ENCODE measurements at places on chromosomes 7 and 10.

GRCh38 chr10:60521974-60522405, 132.3 kb upstream of the ANK3 start:
- DNase-seq = peak; percentile 81

DNA sequence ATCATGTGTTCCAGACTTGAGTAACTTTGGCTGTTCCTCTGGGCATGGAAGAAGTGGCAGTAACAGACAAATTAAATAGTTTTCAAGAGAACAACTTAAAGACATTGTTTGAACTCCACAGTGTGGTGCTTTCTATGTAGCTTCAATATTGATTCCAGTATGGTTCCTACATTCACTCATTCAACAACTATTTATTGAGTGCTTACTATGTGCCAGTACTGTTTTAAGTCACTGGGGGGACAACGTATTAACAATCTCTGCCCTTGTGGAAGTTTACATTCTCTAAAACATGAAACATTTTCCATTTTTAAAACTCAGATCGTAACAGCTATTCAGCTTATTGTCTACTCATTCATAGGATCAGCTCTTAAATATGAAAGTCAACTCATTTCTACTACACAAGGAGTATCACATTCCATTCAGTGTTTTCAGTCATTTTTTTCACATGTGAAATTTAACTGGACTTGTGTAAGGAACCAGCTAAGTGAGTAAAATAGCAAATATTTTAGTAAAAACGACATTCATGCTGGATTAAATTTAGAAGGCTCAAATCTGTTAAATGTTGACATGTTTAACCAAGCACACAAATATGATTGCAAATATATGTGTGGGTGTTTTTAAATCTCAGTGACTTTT, 13.6 kb upstream of the CUBN start:
- DNase-seq = no peak

DNA sequence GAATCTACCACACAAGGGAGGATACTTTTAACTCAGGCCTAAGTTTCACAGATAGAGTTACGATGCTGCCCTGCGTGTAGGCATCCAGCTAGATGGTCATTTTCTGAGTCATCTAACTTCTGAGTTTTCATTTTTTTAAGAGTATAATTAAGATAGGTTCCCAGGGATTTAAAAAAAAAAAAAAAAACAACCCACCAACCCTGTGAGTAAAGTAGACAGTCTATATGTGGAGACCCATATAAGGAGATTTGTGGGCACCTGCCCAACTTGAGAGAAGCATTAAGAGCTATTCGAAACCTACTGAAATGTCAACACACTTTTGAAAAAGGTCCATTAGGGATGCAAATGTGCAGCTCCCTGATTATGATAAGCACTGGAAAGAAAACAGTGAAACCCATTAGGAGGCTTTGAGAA, 257.3 kb downstream of the TRIL start:
- peak; percentile 51 for DNase-seq

DNA sequence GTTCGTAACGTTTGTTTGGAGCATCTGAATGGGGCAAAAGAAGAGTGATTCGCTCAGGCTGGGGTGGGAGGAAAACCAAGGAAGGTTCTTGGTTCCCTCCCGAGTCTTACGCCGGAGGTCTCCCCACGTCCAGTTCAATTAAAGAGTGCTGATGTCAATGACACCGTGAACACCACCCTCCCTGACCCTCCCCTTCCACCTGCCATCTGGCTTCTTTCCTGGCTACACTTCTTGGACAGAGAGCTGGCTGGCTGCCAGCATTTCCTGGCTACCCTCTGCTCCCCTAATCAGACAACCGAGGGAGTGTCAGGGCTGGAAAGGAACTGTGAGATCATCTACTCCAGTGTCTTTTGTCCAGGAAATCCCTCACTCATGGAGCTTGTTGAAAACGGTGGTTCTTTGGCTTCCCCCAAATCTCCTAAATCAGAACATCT, 24.1 kb upstream of the FFAR4 start:
- no peak for DNase-seq

- no peak for DNase-seq
These were observed 52.5 kb downstream of the AKR1B1 start for GRCh38 chr7:134406431-134406830.

- no peak for DNase-seq
These were observed 135.4 kb upstream of the RSU1 start for GRCh38 chr10:16952610-16953009.

- DNase-seq = no peak
These were observed 68.8 kb downstream of the KIAA1217 start for GRCh38 chr10:24277771-24278170.

DNA sequence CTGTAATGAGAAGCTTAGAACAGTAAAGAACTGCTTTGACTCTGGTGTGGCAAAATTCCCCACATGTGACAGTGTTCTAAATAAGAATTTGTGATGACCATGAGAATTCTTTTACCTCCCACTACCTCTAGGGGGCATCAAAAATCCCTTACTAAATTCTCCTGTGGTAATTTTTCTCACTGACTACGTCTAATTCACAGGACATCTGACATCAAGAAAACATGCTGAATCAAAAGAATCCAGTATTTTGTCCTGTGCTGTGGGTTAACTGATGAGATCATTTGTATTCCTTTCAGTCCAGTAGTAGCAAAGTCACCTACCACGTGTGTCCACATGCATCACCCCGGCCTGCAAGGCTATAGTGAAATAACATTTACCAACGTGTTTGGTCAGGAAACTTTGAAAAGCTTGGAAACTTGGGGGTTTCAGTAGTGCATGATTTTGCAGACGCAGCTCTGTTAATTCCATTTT, 103.8 kb downstream of the ATE1 start:
- no peak for DNase-seq

GRCh38 chr7:91694351-91694841, 186.1 kb downstream of the MTERF1 start:
- DNase-seq = no peak

- no peak for DNase-seq
These were observed 592.9 kb upstream of the C7orf33 start for GRCh38 chr7:147997636-147998035.

- DNase-seq = no peak
These were observed 220.8 kb downstream of the FANK1 start for GRCh38 chr10:126117196-126117595.

GRCh38 chr7:132029369-132030085, 473.1 kb upstream of the PODXL start:
- no peak for DNase-seq

DNA sequence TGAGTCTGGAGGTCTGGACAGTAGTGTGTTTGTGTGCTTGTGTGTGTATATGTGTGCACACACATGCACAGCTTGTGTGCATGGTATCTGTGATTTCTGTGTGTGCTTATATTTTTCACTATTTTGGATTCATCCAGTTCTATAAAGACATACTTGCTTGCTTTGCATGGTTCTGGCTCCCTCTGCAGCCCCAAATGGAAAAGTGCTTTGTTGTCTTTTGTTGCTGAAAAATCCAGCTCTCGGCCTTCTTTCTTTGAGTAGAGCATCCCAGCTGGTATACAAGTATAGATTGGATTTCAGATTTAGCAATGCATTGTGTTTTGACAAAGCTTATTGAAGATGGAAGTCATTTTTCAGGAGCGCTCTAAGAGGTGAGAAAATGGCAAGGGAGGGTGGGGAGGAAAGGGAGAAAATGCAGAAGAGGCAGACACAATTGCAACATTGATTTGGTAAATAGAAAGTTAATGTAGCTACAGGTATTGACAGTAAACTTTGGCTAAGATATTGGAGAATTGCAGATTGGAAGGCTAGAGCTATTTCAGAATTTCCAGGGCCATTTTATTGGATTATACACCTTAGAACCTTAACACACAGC, 333.9 kb downstream of the AUTS2 start:
- DNase-seq = peak; percentile 53

GRCh38 chr10:84613336-84614021, 285.1 kb downstream of the CCSER2 start:
- DNase-seq = peak; percentile 27

DNA sequence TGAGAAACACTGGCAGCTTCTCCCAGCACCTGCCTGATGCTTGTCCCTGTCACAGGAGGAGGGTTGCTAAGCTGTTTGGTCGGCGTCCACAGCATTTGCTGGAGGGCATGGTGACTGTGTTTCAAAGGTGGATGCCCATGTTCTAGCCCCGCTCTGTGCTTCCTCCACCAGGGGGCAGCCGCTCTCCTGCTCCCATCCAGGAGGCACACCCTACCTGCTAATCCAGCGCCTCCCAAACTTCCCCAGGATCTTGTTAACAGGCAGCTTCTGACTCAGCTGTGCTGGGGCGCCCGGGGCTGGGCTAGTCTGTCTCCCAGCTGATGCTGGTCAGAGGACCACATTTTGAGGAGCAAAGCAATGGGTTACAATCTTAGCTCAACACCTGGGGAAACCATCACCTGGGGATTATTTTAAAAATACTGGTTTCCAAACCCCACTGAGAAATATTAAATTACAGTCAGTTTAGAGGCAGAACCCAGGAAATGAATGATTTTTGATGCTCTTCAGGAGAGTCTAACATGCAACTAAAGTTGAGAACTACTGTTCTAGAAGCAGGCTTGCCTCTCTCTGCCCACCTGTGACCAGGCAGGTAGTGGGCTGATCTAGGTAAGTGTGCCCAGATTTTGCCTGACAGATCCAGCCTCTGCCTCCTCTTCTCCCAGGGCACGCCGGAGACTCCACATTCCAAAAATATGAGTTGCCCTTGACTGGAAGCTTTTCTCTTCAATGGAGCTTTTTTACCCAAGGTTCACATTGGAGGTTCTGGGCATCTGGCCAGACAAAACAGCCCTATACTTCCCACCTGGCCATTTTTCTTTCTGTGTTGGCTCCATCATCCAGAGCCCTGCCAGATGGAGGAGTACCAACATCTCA, 92.7 kb upstream of the GPR26 start:
- DNase-seq = no peak

DNA sequence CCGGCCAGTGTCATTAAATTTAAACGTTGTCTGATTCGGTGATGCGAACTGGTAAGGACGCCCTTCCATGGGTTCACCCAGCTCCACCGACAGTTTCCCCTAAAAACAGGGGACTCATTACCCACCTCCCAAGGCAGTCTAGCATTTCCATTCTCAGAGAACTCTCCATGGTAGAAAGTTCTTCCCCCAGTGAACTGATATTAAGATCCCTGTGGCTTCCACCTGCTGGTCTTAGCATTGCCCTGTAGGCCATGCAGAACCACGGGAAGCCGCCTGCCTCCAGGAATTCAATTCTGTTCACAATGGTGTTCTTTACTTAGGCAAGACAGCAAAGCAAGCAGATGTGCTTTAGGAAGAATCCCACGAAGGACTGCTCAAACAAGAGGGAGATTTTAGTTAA, 128.9 kb upstream of the NANOS1 start:
- DNase-seq = no peak

DNA sequence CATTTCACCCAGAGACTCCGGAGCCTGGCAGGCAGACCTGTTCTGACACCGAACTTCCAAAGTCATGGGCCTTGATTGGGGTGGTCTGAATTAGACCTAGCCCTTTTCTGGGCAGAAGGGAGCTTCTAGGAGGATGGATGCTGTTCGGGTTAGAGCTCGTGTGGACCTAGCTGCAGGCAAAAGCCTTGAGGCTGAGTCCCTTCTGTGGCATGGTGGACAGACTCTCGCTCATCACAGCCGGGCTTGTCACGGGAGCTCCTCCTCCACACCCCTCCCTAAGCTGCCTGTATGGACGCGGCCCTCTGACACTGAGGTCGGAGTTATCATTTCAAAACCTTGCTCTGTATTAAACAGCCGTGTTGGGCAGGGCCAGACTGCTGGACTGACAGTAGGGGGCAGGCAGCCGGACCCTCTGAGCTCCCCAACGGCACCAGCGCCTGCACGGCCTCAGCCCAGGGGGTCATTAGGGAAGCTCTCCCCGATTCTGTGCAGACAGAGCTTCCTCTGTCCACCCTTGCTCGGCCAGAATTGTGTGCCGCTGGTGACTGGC, 2.2 kb downstream of the IRF5 start:
- no peak for DNase-seq

- DNase-seq = no peak
These were observed 69.4 kb downstream of the PTPRE start for GRCh38 chr10:127976286-127976685.

- DNase-seq = no peak
These were observed 150.9 kb upstream of the MEOX2 start for GRCh38 chr7:15837306-15837950.

- DNase-seq = no peak
These were observed 1.8 kb downstream of the TUBAL3 start for GRCh38 chr10:5402798-5403197.

- DNase-seq = no peak
These were observed 105.7 kb downstream of the DNAJB6 start for GRCh38 chr7:157442456-157442855.

DNA sequence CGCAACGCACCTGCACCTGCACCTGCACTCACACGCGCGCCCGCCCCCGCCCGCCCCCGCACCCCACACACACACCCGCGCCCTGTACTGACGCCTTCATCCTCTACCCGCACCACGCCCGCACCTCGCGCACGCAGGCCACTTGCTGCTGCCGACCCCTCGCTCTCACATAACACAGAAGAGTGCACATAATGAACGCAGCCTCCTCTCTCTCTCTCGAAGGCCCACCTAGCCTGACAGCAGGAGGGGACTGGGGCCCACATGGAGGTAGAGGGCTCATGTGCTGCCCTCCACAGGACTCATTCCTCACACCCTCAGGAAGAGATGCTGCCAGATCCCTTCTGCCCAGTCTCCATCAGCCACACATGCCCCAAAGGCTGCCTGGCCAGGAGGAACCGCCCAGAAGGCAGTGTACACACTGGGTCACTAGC, 432 bp upstream of the CAMK2B start:
- no peak for DNase-seq

DNA sequence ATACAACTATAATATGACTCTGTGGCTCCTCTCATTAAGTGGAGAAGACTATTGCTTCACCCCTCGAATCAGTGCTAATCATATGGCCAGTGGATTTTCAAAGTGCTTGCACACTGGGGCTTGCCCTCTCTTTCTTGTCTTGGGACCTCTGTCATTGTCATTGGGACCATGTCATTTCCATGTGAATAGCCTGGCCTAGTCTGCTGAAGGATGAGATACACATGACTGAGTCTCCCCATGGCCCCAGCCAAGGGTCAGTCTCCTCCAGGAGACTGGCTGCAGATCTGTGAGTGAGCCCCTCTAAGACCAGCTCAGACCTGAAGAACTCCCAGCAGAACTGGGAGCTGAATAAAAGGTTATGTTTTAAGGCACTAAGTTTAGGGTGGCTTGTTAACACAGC, 39.5 kb downstream of the PKD1L1 start:
- DNase-seq = no peak

GRCh38 chr7:44787041-44787440, 9.4 kb upstream of the PPIA start:
- no peak for DNase-seq

GRCh38 chr7:117793521-117793920, 79.7 kb downstream of the CTTNBP2 start:
- no peak for DNase-seq

DNA sequence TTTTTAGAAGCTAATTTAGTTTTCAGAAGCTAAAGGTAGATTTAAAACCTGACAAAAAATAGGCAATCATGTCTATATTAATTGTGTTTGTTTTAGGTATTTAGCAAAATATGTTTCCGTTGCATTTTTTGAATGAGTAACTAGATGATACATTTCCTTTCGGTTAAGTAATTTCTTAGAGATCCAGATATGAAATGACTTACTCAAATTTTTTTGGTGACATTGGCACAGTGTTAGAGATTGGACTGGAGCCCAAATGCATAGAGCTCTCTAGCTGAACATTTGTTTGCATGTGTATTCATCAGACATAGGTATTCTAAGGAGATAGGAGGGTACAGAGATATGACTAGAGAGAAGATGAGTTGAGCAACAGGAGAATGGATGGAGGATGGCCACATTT, 1.9 kb downstream of the BUB3 start:
- DNase-seq = no peak

GRCh38 chr10:106825576-106826364, 338.7 kb downstream of the SORCS1 start:
- no peak for DNase-seq

All from NCI-H2081 treated with DMSO at 0.1 percent for 48 hours (cell line).